Forelimb muscle (tissue), 1 donor: ENCODE measurements at places on chromosomes 3 and 15.

- no peak for DNase-seq
These were observed 213.1 kb downstream of the RPLP1 start for GRCh38 chr15:69665641-69666111.

- no peak for DNase-seq
These were observed 82.8 kb downstream of the DUT start for GRCh38 chr15:48414015-48414414.

DNA sequence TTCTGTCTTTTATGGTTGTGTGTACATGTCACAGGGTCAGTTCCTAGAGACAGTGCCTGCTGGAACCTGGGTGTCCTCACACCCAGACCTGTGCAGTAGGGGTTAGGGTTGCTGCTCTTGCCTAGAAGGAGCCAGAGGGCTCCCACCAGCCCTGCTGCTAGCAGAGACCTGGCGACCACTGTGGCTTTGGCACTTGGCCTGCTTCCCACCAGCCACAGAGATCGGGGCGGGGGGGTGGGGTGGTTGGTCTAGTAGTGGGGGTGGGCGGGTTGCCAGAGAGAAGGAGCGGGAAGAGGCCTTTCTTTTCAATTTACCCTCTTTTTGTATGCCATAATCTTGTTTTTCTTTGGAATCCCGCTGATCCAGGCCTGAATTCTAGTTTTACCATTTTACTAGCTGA, 29.4 kb downstream of the EEFSEC start:
- no peak for DNase-seq

DNA sequence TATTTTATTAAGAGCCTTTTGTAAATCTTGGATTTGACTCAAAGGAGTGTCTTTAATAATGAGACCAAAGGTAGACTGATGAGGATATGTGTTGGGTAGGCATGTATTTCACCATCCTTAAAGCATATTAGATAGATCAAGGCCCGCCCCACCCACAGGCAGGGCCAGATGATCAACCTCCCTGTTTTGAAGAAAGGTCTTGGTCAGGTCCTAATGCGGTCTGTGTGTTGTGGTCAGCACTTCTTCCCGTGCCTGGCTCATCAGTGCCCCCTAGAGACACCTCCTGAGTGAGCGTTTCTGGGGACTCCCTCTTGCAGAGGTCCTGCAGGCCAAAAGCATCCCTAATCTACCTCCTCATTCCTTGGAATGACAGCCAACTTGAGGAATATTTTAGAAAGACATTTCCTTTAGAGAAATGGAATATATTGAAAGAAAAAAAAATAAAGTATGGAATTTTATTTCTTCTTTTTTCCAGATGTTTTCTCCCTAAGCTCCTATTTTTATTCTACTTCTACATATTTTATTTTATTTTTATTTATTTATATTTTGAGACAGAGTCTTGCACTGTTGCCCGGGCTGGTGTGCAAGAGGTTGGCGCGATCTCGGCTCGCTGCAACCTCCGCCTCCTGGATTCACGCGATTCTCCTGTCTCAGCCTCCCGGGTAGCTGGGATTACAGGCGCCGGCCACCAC, 6.0 kb downstream of the TM4SF4 start:
- no peak for DNase-seq

DNA sequence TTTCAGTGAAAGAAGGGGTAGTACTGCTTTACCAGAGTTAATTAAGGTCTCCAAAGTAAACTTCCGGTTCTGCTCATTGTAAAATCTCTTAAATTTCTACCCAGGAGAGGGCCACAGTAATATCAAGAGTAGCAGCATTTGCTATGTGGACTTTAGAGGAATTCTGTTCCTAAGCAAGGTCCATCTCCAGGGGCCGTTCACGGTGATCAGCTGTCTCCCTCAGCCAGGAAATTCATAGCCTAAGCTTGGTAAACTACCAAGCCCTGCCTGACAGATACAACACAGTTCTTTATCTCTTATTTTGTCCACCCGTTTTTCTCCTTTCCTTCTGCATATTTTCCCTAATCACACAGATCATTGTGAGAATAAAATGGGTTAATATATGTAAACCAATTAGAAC, 2.3 kb downstream of the DUT start:
- no peak for DNase-seq

DNA sequence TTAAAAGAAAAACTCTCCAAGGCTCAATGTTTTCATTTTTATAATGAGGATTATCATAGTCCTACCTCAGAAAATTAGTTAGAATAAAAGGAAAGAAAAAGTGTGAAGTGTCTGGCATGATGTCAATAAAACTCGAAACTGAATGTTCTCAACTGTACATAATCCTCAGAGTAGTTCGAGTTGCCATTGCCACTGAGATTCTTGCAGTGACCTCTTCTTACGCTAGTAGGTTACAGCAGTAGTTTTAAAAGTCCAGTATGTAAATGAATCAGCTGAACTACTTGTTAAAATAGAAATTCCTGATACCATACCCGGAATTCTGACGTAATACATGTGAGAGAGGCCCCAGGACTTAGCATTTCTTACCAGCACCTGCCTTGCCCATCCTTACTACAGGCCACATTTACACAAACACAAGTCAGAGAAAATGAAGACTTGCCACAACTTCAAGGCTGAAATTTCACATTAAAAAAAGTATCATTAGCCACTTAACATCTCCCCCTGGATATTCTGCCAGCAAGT, 502.6 kb downstream of the FGF12 start:
- no peak for DNase-seq

DNA sequence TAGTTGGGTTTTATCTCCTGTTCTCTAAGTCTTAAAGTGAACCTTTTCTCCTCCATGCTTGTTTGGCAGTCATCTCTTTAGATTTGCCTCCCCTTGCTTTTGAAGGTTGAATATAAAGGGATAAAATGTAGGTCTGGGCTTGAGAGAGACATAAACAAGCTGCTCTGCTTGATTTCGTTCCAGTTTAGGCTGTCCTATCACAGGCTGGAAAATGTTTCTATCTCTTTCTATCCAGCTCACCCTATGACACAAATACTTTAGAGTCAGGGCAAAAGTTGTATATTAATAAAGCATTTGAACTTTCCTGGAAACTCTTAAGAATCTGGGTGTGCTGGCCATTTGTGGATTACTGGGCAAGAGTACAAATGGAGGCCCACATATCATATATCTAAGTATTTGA, 29.5 kb upstream of the ZBBX start:
- peak; percentile 28 for DNase-seq

DNA sequence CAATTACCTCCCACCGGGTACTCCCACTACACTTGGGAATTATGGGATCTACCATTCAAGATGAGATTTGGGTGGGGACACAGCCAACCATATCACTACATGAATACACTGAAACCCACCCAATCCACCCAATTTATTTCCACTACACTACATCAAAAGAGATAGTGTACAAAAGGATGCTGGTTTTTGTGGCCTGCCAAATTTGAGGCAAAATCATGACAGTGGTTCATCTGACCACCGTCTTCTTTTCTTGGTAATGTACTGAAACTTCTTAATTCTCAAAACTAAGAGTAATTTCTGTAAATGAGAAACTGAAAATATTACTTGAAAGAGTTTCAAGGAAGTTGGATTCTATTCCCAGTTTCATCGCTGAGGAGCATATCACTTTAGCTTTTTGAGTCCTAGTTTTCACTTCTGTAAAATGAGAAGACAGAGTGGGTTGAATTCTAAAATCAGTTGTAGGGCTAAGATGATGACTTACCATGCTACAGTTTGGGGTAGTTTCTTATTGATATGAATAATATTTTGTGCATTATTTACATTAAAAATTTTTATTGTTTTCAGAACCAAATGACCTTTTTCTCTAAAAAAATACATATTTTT, 360.4 kb upstream of the CNTN6 start:
- DNase-seq: no peak

- no peak for DNase-seq
These were observed 154.8 kb upstream of the CTNNB1 start for GRCh38 chr3:41044523-41044922.

GRCh38 chr15:77418966-77419835, 703 bp downstream of the PEAK1 start:
- no peak for DNase-seq

DNA sequence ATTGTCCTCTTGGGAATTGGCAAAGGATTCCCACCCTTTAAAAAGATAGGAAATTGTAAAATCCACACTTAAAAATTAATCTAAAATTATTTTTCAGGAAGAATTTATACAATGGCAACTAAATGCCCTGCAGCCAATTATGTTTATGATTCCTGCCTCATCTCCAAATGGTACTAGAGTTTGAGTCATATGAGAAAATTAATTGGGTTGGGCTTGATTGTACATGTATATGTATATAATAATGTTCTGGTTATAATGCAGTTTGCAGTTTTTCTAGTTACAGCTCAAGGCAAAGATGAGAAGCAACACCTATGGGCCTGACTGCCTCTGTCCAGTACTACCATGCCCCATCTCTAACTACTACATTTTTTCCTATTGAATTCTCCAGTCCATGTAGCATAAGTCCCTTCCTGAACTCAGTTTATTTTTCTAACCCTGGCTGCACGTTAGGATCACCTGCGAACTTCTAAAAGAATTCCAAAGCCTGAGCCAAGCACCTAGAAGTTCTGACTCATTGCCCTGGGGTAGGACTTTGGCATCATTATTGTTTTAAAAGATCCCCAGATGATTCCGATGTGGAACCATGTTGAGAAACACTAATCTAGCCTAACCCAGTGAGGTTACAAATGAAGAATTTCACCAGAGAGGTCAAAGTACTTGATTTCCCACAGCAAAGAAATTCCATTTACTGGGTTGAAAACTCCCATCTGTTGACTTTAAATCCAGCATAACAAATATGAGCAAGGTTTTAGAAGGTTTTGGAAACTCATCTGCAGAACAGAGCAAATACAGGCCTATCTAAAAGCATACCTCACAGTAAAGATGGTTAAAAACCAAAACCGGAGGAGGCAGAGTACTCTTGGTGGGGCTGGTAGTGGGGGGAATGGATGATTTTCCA, 19.4 kb downstream of the TGFBR2 start:
- DNase-seq: no peak

DNA sequence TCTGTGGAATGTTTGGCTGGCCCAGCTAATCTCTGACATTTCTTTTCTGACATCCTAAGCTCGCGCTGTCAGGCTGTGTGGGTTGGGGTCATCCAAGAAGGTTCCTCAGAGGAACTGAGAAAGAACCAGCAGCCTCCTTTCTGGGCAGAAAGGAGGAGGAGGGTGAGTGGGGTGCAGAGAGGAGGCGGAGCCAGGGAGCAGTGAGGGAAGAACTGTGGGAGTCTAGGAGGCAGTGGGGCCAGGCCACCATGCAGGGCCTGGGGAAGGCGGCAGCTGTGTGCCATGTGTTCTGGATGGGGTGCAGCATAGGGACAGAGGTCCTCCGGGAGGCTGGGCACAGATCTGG, 5.3 kb downstream of the SEMA7A start:
- no peak for DNase-seq

DNA sequence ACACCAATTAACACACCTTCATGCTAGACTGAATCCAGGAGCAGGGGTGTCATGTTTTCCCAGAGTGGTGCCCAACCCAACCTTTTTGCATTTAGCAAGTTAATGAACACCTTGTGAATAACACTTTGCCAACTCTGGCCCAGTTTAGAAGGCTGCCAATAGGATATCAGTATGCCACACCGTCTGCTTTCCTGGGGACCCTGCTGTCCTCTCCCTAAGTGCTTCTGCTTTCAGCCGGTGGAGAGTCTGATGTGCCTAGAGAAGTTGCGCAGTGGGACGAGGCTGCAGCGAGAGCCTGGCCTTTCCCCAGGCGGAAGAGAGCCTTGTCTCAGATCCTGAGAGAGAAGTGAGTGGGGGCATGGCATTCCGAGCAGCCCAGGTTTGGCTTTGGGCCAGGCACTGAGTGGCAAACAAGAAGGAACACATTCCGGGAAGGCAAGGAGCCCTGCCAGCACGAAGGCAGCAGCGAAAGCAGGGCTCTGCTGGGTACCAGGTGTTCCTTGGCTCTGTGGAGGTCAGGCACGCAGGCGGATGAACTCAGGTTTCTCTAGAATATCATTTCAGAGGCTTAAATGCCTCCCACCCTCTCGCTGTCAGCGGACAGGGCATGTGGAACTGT, 36.9 kb downstream of the SENP8 start:
- no peak for DNase-seq

DNA sequence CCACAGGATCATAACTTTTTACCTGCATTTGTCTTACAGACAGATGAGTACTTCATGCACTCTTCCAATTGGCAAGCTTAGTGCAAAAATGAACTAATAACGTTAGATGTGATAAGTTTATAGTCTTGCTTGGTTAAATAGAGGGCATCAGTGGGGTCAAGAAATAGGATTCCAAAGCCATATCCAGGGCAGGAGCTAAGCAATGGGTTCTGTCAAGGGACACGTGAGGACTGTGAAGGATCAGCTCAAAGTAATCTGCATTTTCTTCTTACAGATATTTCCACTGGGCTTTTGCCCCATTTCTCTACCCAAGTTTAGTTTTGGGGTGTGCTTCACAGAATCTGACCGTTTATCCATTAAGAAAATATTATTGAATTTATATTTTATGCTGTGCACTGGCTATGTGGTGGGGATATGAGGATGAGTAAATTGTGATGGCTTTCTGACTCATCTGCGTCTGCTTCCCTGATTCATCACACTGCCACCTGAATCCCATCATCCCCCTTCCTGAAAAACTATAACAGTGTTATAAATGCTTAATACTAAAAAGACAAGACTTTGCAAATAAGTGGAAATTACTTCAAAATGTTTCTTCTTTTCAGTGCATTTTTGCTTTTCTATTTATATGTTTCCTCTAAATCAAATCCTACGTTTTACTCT, 17.5 kb downstream of the PPP2R3A start:
- DNase-seq: no peak

GRCh38 chr15:58284293-58284692, 146.1 kb downstream of the AQP9 start:
- no peak for DNase-seq

GRCh38 chr3:154427685-154428285, 2.2 kb downstream of the GPR149 start:
- DNase-seq: no peak

DNA sequence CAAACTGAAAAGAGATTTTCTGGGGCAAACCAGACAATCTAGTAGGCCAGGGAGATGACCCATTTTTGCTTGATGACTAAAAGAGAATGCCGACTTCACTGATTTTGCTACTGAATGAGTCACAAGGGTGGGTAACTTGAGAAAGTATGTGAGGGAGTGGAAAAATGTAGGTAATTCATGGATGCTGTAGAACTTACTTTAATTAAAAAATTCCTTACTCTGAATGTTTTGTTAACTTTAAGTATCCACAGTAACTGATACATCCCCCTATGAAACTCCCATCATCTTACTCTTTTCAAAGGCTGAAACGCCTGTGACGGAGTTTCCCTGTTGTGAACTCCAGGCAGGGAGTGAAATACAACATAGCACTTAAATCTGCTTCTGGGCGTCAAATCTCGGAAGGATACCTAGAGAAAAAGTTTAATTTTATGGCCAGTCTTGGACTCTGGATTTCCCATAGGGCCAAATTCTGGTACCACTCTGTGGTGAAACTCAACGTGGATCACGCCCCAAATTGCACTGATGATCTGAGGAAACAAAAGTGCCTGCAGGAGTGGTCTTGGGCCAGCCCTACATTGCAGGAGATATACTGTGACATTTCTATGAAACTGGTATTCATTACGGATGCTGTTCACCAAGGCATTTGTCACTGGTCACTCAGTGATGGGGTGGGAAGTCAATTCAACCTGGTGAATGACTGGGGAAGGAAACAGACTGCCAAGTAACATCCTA, 24.0 kb downstream of the GOLIM4 start:
- DNase-seq: no peak
